ENCODE measurements at places on chromosomes 3 and 15. TPM values are rescaled to one million over a fixed set of nuclear protein-coding genes. Genes with fewer than 3 reads are reported as not detected.

The ATG3 gene
- total RNA-seq: 68.5 TPM

The TBC1D5 gene
- total RNA-seq: 129 TPM

The KAT2B gene
- total RNA-seq: 59.4 TPM

The CHRFAM7A gene
- total RNA-seq: 36.0 TPM

- no peak for DNase-seq
These were observed 28.3 kb upstream of the TNIK start for GRCh38 chr3:171488479-171488878.

DNA sequence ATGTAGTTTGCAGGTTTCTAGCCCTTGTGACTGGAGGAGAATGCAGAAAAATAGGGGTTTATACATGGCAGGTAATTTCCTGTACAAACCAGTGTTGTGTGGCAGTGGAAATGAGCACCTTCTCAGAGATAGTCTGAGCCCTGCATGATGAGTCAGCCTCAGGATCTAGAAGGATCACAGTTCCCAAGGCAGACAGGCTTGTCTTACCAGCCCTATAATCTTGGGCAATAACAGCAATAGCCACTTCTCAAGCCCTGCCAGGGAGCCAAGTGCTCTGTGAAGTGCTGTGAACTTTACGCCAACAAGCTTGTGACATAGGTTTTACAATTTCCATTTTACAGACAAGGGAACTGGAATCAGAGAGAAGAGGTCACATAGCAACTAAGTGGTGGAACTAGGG lies 89.4 kb downstream of the CD47 start:
- no peak for DNase-seq

GRCh38 chr15:75454471-75455378 lies 3.2 kb upstream of the SIN3A start:
- DNase-seq: peak; percentile 74

DNA sequence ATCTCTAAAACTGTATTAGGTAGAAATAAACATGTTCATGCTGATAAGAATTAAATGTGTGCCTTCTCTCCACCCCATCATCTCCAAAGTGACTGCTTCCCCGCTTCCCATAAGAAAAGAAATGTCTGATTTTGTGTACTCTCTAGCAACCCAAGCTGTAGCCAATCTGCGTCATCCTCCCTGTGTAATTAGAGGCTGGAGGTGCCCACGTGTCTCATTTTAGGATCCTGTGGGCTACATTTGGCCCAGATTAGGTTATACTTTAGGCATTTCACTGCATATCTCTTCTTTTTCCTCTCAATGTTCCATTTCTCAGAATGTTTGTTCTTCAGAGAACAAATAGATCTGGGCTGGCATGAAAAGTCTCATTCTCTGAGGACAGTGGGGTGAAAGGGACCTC lies 19.3 kb upstream of the ZNF148 start:
- DNase-seq: no peak

- DNase-seq: no peak
These were observed 22.8 kb upstream of the VEPH1 start for GRCh38 chr3:157526036-157526435.

DNA sequence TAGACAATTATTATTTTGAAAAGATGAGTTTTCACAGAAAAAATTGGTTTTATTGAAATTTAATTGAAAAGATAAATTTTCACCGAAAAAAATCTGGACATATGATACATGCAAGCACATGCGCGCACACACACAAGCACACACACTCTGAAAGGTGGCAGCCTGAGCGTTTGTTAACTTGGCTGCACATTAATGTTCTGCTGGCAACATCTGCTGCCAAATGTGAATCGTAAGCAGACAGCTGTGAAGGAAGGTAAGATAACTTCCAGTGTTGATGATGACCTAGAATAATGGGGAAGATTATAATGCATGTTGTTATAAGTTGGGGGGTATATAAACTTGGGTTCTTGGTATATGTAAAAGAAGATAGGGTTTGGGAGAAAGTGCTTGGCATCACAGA lies 18.4 kb upstream of the CMTM7 start:
- no peak for DNase-seq

GRCh38 chr3:23277688-23278087 lies 74.6 kb downstream of the UBE2E2 start:
- no peak for DNase-seq

DNA sequence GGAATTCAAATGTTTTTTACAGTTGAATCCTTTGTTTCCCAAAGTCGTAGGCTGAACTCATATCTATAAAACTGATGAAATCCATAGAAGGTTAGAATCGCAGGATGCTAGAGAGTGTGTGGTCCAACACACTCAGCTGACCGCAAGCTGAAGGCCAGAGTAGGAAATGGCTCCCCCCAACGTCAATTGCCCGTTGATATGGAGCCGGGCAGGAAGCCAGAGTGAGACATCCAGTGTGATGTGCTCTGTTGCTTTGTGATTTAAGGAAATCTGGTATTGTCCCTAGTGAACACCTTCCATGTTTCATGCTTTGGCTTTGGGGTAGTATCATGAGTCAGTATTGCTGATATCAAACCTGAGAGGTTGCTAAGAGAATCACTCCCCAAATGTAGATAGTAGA lies 5.8 kb upstream of the MEX3B start:
- DNase-seq: no peak

DNA sequence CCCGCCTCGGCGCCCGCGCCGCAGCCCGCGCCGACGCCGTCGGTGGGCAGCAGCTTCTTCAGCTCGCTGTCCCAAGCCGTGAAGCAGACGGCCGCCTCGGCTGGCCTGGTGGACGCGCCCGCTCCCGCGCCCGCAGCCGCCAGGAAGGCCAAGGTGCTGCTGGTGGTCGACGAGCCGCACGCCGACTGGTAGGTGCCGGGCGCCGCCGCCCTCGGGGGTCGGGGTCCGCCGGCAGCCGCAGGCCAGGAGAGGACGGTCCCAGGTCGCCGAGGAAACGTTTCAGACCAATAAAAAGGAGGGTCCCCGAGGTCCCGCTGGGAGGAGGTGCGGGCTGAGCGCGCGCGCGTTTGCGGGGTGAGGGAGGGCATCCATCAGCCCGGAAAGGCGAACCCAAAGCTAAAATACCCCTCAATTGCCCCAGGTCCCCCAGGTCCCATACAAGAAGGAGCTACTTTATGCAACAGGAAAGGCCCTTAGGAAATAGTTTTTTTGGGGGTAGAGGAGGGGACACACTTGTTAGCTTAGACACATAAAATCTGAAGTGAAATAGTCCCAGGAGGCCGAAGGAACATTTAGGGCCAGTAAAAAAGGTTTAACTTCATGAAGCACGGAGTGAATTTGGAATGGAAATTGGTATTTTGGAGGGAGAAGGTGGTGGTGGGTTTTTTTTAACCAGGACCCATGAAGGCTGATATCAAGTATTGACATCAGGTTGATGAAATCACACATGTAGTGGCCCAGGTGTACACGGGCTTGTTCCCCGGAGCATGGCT lies 739 bp downstream of the SYN2 start:
- DNase-seq: no peak

DNA sequence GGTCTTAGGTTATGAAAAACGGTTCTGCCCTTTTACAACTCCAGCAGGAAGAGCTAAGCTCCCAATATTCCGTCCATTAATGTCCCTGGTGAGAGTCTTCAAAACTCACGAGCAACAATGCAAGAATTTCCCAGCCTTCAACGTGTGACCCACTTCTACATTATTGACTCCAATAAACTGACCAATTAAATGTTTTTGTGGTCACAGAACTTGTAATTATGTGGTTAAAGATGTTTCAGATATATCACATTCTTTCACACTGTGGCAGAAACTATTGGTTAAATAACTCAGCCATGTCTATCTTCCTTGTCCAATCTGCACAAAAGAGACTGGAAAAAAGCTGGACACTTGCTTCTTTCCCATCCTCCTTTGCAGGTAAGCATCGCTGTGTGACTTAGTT lies 286.6 kb upstream of the ADAMTS9 start:
- no peak for DNase-seq

DNA sequence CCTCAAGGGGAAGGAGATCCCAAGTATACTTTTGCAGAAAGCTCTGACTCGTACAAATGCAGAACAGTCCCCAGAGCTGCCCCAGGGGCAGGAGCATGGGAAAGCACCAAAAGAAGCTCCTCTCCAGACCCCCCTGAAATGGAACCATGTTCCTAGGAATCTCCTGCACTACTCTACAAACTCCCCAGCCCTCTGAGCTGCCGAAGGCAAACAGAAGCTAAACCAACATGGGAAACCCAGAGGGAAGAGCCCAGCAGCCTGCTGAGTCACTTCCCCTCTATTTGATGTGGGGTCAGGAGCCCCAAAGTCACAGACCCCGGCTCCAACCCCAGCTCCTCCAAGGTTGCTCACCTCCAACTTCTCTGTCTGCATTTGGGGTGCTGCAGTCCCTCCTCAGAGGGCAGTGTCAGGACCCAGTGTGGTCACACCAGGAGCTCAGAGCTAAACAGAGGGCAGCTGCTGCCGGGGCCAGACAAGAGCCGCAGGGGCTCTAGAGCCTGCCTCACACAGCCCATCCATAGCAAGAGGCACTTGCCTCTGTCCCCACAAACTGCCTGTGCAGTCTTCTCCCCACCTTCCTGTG lies 3.8 kb upstream of the PLXNA1 start:
- no peak for DNase-seq

The FGF7 gene
- total RNA-seq: 61.4 TPM

The PCOLCE2 gene
- 22.3 TPM for total RNA-seq

The ZDHHC3 gene
- 74.4 TPM for total RNA-seq

The IGSF11 gene
- total RNA-seq: 0.56 TPM

DNA sequence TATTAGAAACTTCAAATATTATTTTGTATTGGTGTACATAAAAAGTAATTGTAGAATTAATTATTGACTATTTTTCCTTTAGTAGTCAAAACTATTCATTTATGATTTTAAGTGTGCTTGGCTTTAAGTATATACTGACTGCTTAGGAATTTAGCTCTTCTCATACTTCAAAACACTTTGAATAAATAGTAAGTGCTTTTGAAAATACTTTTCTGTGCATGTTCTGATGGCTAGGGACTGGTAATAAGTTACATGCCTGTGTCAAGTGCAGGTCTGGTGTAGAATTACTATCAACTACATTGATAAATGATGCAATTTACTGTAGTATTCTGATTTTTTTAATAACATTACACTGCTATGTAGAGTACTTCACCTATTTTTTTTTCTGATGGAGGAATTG lies 397.6 kb upstream of the SGO1 start:
- DNase-seq: no peak
